ENCODE measurements at places on chromosomes 2 and 18.
A peak's percentile ranks its signal among the peaks of the same experiment; 100 is the strongest.

- no peak for DNase-seq
These were observed 267.6 kb upstream of the THSD7B start for GRCh38 chr2:136497709-136498108.

DNA sequence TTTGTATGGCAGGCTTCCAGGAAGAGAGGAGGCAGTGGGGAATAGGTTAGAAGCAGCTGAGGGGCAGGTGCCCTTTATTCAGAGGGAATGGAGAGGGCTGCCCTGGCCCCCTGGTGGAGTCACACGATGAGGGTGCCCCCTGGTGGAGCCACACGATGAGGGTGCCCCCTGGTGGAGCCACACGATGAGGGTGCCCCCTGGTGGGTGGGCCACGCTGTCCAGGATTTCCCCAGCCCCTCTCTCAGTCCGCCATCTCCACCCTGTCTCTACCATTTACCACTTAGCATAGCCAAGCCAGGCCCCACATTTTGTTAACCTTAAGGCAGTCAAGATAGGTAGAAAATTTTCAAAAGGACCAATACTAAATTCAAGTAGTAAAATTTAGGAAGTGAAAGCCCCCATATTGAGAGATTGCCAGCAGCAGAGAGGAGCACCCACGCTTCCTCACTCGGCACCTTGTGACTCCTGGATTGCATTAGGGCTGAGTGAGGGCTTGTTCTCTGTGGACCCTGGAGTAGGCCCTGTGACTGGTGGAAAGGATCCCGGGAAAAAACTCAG, 10.4 kb upstream of the FAM228A start:
- DNase-seq: peak; percentile 74

GRCh38 chr18:63317982-63318888, 1.3 kb downstream of the BCL2 start:
- peak; percentile 90 for DNase-seq

DNA sequence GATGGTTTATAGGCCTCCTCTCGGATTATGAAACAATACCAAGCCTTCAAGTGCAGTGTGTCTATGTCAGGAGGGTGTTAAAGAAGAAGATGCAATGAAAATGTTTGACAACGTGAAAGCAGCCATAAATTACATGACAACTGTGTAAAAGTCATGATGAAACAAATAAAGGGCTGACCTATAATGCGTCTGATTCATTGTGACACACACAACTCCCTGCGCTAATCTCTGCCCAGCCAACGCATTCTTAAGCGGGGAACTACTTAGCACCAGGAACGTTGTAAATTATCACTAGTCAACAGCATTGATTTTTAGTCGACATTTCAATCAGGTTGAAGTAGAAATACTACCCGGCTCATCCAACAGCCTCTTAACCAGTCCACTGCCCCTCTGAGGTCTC, 26.8 kb downstream of the BCL11A start:
- no peak for DNase-seq

Data from activated T-cell treated with anti-CD3 and anti-CD28 coated beads, Interleukin-2, amount 50 U/mL, for 48 hours (primary cell).